Activated naive CD8-positive, alpha-beta T cell treated with anti-CD3 and anti-CD28 coated beads for 36 hours (primary cell): ENCODE measurements at places on chromosomes 5 and 9.

GRCh38 chr5:123150089-123150488 lies 61.0 kb downstream of the PRDM6 start:
- DNase-seq = no peak

DNA sequence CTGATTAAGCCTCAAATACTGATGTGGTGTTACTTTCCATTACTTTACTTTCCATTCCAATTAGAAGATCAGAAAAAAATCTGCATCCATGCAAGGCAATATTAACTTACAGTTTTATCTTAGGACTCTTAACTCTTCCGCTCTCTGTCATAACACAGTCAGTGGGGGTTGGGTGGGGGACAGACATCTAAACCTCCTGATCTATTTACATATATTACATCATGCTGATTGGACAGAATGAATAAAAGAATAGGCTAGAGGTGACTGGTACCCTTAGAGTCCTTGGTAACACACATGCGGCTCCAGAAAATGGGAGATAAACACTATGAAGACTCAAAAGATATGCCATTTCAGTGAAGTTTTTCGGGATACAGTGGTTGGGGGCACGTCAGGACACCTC lies 27.6 kb downstream of the RAPGEF6 start:
- no peak for DNase-seq

- no peak for DNase-seq
Measured at GRCh38 chr5:135386886-135387628, 12.0 kb downstream of the MACROH2A1 start.

DNA sequence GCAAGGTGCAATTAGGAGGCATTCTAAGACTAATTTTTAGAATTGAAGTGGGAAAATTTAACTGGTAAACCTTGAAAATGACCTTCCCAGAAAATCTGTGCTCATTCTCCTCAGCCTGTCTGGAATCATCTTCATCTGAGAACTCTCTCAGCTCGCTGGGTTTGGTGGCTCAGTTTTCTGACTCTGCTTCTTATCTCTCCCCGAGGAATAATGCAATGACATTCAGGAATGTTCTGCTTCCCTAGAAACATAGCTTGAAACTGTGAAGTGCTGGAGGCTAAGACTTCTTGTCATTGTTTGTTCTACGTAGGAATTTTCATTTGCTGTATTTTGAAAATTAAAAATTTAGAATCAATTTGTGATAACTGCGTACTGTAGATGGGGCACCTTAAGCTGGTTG lies 86.6 kb downstream of the KCNN2 start:
- DNase-seq = no peak

DNA sequence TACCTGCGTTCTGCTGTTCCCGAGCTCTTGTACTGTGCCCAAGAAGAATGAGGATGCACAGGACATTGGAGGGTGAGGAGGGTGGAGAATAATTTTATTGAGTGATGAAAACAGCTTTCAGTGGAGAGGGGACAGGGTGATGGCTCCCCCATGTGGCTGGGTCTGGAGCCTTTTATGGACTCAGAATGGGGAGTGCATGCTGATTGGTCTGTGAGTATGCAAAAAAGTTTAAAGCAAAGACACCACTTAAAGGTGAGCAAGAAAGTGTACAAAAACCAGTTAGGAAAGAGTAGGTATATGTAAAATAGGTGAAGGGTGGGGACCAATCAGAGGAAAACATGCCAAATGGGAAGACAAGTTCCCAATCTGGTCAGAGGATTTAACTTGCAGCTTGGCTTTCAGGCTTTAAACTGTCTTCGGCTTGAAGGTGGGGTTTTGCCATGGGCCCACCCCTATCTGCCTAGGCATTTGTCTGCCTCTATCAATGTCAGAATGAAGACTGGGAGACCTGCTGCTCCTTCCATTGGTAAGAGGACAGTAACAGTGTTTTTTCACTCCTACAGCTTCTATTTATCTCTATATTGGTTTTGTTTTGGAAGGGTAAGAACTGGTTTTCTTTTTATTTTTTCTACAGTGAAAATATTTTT lies 118.0 kb upstream of the RAI14 start:
- DNase-seq = peak; percentile 22

- DNase-seq = no peak
Measured at GRCh38 chr9:33111631-33112030, 35.2 kb upstream of the SMU1 start.
